ENCODE measurements at places on chromosomes 12 and 14.

DNA sequence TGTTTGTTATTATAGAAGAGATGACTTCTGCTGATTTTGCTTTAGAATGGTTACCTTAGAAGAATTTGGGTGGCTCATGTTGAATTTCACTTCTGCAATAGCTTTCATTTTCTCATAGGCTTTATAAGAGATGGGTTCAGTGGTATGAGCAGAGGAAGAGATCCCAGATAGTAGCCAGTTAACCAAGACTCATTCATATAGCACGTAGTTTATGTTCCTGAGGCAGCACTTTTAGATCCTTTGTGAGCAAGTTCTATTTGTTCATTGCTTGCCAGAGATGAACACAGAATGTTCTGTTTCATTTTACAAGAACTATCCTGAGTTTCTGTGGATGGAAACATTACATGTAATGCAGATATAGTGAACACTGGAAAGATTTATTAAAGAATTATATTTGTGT lies 32.2 kb downstream of the RAB21 start:
- DNase-seq: no peak

GRCh38 chr14:71332476-71332875 lies 425.2 kb downstream of the PCNX1 start:
- DNase-seq: no peak

DNA sequence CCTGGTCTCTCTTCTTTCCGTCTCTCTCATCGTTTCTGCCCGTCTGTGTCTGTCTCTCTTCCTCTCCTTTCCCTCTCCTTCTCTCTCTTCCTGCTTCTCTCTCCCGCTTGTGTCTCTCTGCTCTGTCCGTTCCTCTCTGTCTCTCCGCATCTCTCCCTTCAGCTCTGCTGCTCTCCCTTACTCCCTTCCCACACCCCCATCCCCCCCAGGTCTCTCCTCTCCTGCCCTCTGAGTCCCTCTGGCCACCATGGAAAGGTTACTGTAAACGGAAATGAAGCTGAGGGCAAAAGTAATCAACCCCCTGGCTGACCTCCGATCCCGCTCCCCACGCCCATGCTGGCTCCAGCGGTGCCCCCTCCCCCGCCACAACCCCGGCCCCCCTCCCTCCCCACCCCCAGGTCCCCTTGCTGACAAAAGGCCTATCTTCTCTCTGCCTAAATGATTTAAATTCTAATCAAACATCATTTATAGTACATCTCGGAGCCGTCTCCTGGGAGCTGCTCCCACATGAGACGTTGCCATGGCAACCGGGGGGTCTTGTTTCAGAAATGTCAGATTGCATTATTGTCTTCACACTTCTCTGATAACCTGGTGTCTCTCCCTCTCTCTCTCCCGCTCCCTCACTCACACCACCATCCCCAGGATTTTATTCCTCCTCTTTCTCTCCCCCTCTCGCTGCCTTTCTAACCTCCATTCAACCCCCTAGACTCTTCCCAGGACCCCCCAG lies 203.8 kb downstream of the RBM19 start:
- DNase-seq: no peak

DNA sequence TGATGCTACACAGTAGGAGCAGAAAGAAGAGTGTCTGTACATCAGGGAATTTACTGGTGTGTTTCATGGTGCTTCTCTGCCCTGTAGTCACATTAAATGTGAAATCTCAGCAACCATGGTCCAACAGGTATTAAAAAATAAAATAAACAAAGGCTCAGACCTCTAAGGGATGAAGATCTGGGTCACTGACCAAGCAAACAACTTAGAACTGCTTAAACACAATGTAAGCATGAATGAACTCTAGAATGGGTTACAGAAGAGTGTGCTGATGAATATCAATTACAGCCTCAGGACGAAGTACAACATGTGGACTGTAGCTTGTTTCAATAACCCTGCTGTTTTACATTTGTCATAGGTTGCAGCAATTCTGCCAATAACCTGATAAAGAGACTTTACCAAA lies 47.4 kb downstream of the SLC35F4 start:
- no peak for DNase-seq

DNA sequence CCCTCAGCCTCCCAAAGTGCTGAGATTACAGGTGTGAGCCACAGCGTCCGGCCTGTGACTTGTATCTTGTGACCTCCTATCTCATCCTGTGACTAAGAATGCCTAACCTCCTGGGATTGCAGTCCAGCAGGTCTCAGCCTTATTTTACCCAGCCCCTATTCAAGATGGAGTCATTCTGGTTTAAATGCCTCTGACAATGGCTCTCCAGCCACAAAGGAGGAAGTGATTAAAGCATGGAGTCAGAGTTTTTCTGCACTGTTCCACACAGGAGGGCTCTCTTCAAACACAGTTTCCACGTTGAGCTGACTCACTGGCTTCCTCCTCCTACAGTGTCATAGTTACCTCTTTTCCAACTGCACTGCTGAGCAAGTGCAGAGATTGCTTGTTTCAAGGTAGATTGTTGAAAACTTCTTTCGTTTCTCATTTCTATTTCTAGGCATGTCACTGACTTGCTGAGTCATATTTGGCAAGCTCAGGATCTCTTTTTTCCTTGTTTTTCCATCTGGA lies 383.8 kb downstream of the PCNX1 start:
- no peak for DNase-seq

DNA sequence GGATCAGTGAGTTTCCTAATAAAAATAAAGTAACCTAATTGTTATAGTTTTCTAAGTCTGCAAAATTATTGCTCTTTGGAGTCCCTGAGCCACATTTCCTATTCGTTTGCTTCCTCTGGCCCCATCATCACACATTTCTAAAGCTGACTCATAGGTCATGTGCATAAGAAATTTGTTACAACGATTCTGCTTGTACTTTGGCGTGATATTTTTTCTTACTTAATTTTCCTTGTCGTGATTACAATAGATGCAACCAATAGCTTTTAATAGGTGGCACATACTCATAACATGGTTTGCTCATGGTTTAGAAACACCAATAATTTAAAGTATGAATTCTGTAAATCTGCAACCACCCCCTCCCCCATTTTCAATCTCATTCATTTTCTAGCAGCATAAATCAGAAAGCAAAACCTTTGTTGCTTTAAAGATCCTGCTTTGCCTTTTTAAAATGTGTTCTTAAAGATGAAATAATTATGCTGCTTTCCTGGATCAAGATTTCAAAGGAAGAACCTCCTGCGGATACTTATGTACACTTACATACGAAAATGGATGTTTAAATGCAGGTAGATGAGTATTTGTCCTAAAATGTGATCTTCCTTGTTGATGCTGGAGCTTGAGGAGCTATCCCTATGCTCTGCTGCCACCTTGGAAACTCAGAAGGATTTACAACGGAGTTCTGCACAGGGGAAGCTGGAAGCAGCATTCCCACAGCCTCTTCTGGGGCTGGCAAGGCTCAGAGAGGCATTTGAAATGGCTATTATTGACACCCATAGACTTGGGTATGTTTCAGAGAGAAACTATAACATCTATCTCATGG lies 1.7 kb upstream of the FLRT2 start:
- DNase-seq: no peak
